Fibroblast of skin of left quadriceps (primary cell): ENCODE measurements at places on chromosomes 5 and 9.

- DNase-seq: no peak
These were observed 549.3 kb downstream of the RAB3C start for GRCh38 chr5:59132131-59132530.

DNA sequence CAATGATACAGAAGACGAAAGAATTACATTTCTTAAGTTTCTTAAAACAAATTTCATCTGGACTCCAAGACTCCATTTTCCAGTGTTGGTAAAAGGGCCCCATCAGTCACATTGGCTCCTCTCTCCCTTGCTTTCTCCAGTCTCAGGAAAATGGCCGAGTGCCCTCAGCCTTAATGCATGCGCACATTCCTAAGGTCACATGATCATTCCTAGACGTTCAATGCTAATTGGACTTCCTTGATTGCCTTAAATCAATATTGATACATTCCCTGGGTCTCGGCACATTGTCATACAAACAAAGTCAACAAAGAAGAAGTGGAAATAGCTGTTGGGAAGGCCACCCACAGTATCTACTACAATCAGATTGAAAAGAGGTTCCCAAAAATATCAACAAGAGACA lies 413.6 kb upstream of the GRAMD2B start:
- DNase-seq: no peak

GRCh38 chr5:138274189-138274853 lies at the start of gene GFRA3:
GFRA3 (minus strand) TSS chr5:138274621; CDS start chr5:138274424, 197 bp downstream.
- DNase-seq: no peak

- no peak for DNase-seq
These were observed 389.1 kb upstream of the WWC1 start for GRCh38 chr5:167902298-167902697.

GRCh38 chr9:104833696-104834095 lies 69.8 kb downstream of the NIPSNAP3B start:
- no peak for DNase-seq

DNA sequence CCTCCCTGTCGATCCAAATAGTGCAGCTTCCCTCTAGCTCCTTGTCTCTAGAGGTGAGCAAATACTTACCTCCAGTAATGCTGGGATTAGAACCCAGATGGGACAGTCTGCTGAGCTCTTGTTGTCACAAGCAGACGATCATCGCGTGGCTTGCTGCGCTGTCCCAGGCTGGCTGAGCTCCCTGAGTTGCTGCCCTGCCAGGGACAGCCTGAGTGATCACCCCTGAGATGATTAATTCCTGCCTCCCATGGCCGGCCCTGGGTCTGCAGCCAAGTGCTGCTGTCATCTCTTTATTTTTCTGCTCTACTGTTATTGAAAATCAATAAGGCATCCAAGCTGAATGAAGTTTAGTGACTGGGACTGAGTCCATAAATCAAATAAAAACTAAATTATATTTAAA lies 94.0 kb upstream of the ALDH1B1 start:
- DNase-seq: no peak

DNA sequence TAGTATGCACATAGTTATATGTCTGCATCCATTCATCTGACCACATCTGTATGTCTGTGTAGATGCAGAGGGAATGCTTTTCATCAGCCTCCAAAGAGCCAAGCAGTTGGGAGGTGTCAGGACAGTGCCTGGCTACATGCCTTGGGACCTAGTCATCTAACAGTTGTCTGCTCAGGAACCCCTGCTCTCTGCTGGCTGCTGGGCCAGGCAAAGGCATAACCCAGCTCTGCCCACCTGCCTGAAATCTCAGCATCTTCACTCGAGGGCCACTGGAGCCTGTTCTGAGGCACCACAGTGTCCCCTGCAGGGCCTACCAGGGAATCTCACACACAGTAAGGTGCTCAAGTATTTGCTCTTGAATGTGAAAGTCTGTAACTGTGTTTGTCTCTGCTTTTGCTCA lies 3.7 kb downstream of the C9orf50 start:
- DNase-seq: peak; percentile 31

- no peak for DNase-seq
These were observed 230.3 kb upstream of the ZNF462 start for GRCh38 chr9:106632621-106633020.

DNA sequence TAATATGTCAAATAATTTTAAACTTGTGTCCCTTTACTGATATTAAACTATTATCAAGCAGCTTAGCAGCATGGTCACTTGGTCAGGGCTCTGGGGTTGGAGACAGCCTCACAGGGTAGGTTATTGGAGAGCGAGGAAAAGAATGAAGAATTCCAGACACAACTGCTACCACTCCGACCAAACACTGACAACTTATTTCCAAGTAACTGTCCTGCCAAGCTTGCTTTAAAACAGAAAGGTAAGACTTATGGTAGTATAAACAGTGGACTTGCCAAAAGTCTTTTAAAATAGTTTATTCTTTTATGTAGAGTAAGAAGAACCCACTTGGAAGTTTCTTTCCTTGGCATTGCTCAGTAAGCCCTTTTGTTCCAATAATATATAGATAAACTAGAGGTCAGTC lies 364.1 kb downstream of the DEPDC1B start:
- DNase-seq: no peak

DNA sequence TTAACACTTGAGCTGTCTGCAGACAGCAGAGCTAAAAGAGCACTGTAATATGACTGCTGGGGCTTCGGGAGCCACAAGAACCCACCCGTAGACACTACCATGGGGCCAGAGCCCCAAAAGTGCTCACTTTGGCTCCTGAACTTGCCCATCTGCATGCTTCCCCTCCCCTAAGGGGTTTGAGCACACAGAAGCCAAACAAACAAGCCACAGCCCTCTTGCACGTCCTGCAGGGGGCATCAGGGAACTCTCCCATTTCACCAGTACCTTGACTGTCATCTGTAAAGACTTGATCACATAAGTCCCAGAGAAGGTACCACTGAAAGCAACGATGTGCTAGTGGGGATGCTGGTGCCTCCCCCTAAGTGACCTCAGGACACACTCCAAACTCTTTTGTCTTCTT lies 681.8 kb downstream of the SEMA5A start:
- no peak for DNase-seq

DNA sequence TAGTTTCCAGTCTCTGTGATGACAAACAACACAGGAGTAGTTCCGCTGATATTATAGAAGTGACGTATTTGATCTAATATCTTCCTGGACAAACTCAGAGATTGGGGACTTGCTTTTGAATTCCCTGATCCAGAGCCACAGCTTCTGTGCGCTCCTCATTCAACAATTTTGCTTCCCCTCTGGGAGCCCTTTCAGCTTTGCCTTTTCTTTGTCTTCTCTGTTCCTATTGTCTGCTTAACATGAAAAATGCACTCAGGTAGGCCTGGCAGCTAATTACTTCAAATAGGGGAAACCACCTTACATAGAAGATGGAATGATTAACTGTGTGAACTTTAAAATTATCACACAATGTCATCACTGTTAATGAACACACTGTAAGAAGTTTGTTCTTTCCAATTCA lies 192.9 kb downstream of the EPB41L4A start:
- no peak for DNase-seq

GRCh38 chr5:37520811-37521210 lies 141.7 kb downstream of the WDR70 start:
- DNase-seq: no peak

GRCh38 chr5:150438873-150439546 lies 10.5 kb downstream of the RPS14 start:
- no peak for DNase-seq

- DNase-seq: no peak
These were observed 41.7 kb upstream of the ZNF354B start for GRCh38 chr5:178818094-178818493.

DNA sequence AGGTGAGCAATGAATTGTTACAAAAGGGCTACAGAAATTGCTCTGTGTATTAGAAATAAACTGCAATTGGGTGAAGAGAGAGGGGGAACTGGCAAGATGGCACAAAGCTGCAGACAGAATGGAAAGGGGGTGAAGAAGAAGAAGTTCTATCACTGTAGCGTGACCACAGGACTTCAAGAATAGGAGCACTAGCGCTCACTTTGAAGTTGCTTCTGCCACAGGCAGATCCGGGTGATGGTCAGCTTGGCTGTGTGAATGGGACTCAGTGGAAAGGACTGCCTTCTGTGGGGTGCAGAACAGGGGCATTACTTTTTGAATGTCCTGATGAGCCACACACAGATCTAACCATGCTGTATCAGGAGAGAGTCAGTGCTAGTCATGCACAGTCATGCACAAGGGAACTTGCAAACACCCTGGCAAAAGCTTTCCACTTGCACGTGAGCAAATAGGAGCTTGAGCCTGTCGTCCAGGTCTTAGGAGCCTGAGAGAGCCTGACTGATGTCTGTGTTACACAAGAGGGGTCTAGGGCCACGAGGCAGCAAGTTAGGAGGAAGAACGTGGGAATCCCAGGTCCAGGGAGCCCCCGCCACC lies 16.3 kb downstream of the IL5 start:
- no peak for DNase-seq

- peak; percentile 87 for DNase-seq
These were observed 156.1 kb upstream of the DAB2 start for GRCh38 chr5:39580702-39581453.

DNA sequence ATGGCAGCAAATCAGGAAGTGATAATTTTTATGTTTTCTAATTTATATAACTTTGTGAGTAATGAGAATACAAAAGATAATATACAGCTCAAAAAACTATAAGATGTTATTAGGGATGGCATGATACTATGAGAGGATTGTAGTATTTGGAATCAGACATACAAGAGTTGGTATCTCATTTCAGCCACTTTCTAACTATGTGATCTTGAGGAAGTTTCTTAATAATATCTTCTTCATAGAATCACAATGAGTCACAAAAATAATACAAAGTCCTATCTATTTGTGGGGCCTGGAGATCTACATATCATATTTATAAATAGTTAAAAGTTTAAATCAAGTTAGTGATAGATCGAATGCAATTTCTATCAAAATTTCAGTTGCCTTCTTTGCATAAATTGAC lies 23.7 kb upstream of the TMED7 start:
- no peak for DNase-seq

DNA sequence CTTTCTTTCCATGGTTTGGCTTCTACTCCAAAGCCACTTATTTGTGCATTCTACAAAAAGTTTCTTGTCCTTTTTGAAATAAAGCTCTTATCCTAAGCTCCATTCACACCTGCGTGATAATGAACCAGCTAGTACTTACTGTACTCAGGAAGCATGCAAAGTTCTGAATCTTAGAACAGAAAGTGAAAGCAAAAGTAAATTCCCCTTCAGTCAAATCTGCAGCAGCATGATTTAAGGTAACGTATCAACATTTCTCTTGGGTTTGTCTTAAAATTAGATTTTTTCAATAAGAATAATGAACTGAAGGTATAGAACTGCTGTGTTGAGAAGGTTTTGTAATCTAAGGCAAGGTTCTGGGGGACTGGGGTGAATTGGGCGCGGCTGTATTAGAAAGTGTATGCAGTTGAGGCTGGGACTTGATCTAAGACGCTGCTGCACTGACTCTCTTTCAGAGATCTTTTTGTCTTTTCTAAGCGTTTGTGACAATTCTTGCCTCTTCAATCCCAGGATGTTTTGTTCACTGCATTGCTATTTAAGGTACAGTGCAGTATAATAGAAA lies at the start of gene ERAP2:
Gene ERAP2, plus strand, starts transcription at position 209 of the 559 bp plus-strand sequence. CDS start 3,186 bp downstream, outside the sequence.
- DNase-seq: no peak

- DNase-seq: no peak
These were observed 62.9 kb upstream of the SYNPO start for GRCh38 chr5:150577378-150578139.

GRCh38 chr5:117077142-117077541 lies 502.5 kb upstream of the SEMA6A start:
- no peak for DNase-seq

- DNase-seq: no peak
These were observed 38.6 kb downstream of the AMBP start for GRCh38 chr9:114039484-114039883.

GRCh38 chr5:174387448-174387847 lies 336.9 kb upstream of the MSX2 start:
- no peak for DNase-seq

DNA sequence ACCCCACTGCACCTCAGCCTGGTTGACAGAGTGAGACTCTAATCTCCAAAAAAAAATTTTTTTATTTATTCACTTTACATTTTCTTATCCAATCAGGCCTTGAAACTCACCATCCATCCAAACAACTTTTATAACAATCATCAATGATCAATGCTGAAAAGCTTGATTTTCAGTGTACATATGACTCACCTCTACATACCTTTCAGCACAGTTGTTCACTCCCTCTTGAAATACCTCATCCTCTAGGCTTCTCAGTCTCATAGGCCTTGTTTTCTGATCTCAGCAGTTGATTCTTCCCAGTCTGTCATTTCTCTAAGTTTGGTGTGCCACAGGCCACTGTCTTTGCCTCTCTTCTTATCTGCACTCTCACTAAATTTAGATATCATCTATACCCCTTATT lies 36.2 kb downstream of the GRIN3A start:
- no peak for DNase-seq

GRCh38 chr5:142507531-142508372 lies 178.1 kb downstream of the FGF1 start:
- DNase-seq: no peak

GRCh38 chr5:155106221-155106620 lies 92.7 kb downstream of the KIF4B start:
- no peak for DNase-seq

DNA sequence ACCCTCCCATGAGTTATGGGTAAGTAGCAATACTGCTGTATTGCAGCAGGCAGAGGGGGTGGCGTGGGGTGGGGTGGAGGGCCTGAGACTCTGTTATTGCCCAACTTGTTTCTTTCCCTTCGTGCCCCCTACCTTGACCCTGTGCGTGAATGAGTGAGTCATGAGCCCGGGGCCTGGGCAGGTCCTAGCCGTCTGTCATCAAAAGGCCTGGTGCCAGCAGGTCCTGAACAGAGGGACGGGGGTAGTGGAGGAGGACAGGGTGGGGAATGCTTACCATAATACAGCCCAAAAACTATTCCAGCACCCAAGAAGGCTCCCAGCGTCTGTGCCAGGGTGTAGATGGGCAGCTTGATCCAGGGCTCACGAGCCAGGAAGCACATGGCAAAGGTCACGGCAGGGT lies 4.3 kb downstream of the AQP3 start:
- DNase-seq: no peak

DNA sequence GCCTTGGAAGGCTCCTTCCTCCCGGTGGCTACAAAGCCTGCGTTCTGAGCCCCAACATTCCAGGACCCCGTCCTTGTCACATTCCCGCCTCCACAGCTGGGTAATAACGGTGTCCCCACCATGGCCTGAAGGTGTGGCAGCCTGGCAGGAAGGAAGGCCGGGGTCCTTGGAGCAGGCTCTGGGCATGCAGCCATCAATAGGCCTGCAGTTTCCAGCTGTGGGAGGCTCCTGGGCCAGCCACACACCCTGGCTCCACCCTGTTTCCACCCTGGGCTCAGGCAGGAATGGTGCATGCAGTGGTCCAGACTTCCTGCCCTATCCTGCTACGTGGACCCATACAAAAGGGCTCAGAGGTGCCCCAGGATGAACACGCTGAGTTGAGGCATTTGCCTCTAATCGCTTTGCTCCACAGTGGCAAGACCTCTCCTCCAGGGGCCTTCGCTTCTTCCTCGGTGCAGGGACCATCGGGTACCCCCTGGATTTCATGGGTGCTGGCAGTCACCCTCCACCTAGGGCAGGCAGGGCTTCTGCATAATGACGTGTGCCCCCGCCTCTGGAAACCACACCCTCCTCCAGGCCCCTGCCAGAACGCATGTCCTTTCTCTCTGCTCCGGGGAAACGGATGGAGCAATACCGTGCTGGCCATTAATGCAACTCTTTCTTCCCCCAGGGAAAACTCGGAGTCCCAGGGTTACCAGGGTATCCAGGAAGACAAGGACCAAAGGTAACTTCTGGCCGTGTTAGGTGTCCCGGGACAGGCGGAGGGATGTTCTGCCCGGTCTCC lies 95.1 kb upstream of the FCN2 start:
- DNase-seq: no peak
